ENCODE measurements at places on chromosomes 2 and 18. TPM values are rescaled to one million over a fixed set of nuclear protein-coding genes. Genes with fewer than 3 reads are reported as not detected.

DNA sequence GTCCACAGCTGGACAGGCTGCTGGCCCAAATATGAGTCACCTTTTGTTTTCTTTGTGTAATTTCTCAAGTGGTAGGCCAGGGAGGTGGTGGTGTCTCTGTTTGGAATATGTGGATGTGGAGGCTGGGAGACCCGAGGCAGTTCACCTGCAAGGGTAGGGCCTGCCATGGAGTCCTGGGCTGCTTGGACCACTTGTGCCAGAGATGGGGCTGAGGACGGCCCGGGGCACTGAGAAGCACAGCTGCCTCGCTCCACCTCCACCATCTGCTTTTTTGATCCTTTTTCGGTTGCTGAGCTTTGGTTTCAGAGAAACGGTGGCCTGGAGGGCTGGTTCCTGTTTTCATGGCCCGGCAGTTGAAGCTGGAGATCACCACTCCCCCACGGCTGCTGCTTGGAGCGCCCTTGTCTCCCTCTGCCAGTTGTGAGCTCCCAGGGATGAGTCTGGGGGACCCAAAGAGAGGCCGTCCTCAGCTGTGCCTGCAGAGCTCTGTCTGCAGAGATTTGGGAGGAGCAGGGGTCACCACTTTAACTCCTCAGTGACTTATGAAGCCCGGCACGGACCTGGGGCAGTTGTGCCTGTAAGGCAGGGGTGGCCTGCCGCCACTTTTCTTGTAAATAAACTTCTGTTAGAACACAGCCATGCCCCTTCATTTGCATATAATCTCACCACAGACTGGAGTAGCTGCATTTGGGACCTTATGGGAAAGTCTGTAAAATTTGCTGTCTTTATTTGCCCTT is 67.6 kb upstream of the MCFD2 start:
- no peak for DNase-seq
- no peaks in the 10 kb centered on the region for H3K27me3 ChIP-seq
- H3K4me1 ChIP-seq = peaks cover 37% of the 10 kb centered on the region
- H3K27ac ChIP-seq = no peak overlapping the region
- no peak overlapping the region for H3K4me3 ChIP-seq

DNA sequence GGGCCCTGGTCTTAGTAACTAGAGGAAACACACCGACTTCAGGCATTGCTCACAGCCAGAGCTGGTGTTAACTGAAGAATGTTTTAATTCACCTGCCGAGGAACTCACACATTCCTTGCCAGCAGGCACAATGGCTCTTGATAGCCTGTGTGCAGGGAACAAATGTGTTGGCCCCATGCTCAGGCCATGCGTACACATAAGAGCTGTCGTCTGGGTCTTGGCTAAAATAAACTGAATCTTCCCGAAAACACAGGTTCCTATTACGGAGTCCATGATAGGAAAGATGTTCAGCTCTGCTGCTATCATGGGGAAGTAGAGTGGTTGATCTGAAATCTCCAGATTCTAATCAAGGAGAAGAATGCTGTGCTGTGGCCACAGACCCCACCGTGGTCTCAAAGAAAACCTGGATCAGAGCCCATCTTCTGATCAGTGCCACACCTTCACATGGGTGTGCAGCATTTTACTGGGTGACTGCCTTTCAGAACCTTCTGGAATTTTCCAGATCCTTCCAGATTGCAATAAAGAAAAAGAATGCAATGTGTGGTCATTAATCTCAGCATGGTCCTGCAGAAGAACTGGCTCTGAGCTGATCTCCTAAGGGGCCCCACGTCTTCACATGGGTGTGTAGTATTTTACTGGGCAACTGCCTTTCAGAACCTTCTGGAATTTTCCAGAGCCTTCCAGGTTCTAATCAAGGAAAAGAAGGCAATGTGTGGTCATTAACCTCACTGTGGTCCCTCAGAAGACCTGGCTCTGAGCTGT is 17.2 kb downstream of the MBP start:
- DNase-seq = peak; percentile 42
- H3K4me1 ChIP-seq = peaks cover 75% of the 10 kb centered on the region
- peak overlapping the region; percentile 54 for H3K4me3 ChIP-seq
- no peaks in the 10 kb centered on the region for H3K27me3 ChIP-seq
- H3K27ac ChIP-seq = peak overlapping the region; percentile 96

GRCh38 chr2:80246534-80246933 is 58.0 kb downstream of the LRRTM1 start:
- no peaks in the 10 kb centered on the region for H3K36me3 ChIP-seq

- no peaks in the 10 kb centered on the region for H3K36me3 ChIP-seq
- no peak overlapping the region for H3K4me3 ChIP-seq
- H3K4me1 ChIP-seq = no peaks in the 10 kb centered on the region
- no peaks in the 10 kb centered on the region for H3K27me3 ChIP-seq
- H3K27ac ChIP-seq = no peak overlapping the region
These were observed 34.9 kb downstream of the MGAT5 start for GRCh38 chr2:134288814-134289213.

DNA sequence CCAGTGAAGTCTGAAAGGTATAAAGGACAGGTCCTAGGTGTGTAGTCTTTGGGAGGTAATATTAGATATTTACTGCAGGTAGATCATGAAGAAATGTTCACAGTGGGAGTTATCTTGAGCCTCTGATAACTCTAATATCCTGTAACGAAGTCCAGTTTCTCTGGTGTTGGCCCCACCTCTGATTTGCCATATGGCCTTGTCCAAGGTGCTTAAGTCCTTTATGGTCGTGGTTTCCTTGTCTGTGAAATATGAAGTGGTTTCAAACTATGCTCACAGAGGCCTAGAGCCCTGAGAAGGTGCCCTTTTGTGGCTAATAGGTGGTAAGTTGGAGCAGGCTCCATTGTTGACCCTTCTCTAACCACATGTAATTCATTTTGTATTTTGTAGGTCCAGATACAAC is 190.7 kb downstream of the ICOS start:
- no peak overlapping the region for H3K4me3 ChIP-seq
- no peak overlapping the region for H3K27ac ChIP-seq
- no peaks in the 10 kb centered on the region for H3K4me1 ChIP-seq
- DNase-seq = no peak

DNA sequence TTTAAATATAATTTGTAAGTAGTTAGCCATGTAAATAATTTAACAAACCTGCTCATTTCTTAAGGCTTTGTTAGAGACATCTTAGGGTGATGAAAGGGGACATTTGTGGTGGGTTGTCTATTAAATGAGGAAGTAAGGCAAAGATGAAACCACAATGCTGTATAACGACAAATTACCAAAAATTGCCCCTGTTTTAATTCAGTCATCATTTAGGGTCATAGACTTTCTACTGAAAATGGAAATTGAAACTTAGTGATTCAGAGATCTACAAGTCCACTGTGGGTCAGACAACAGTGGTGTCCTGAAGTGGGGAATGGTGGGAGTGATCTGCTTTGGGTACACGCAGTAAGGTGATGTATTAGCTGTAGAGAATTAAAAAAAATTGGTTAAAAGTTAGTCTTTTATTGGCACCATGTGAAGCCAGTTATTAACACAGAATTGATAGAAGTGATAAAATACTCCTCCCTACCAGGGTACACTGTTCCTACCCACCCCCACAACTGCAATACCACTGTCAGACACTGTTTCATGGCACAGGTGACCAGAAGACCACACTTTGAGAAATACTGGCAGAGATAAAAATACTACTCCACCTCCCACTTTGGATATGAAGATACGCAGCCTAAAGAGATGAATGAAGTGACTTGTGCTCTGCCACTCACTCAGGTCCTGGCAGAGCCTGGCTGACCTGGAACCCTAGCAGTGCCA is 13.4 kb downstream of the CERS6 start:
- no peak overlapping the region for H3K27ac ChIP-seq
- H3K27me3 ChIP-seq = no peaks in the 10 kb centered on the region
- H3K4me1 ChIP-seq = peaks cover 47% of the 10 kb centered on the region
- no peak overlapping the region for H3K4me3 ChIP-seq
- no peaks in the 10 kb centered on the region for H3K36me3 ChIP-seq
- no peak for DNase-seq

Gene C2orf80
- not detected for total RNA-seq

Gene MDH1B
- total RNA-seq = 1.9 TPM

Gene KCNK3
- total RNA-seq = not detected

GRCh38 chr2:152472481-152472887 is 137.5 kb downstream of the FMNL2 start:
- no peaks in the 10 kb centered on the region for H3K27me3 ChIP-seq
- no peak overlapping the region for H3K27ac ChIP-seq
- peaks cover 34% of the 10 kb centered on the region for H3K4me1 ChIP-seq
- no peaks in the 10 kb centered on the region for H3K36me3 ChIP-seq
- H3K4me3 ChIP-seq = no peak overlapping the region

Gene STARD6
- total RNA-seq = not detected

Gene LOXHD1
- not detected for total RNA-seq

GRCh38 chr2:159617100-159617499 is 752 bp upstream of the BAZ2B start:
- peaks cover 30% of the 10 kb centered on the region for H3K36me3 ChIP-seq
- H3K4me3 ChIP-seq = peak overlapping the region; percentile 89
- no peaks in the 10 kb centered on the region for H3K27me3 ChIP-seq
- H3K4me1 ChIP-seq = peaks cover 28% of the 10 kb centered on the region
- no peak for DNase-seq

- peaks cover 18% of the 10 kb centered on the region for H3K36me3 ChIP-seq
- no peak overlapping the region for H3K4me3 ChIP-seq
- no peak overlapping the region for H3K27ac ChIP-seq
- H3K4me1 ChIP-seq = no peaks in the 10 kb centered on the region
These were observed 34.7 kb downstream of the GBX2 start for GRCh38 chr2:236133410-236134012.

DNA sequence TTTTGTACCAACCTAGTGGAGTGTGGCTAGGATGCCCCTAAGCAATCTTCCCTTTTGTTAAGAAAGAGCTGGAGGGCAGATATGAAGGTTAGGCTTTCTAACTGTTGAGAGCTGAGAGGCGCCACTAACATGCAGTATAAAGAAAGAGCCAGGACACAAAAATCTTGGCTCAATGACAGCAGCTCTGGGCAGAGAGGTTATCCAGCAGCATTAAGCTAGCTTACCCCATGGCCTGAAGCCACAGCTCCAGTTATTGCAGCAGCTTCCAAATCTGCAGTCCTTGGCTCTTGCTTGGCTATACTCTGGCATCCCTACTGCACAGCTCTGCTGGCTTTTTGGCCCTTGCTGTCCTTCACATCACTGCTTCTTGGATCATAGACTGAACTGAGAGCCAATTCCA is 213.4 kb downstream of the GPD2 start:
- H3K36me3 ChIP-seq = no peaks in the 10 kb centered on the region
- no peak overlapping the region for H3K4me3 ChIP-seq
- DNase-seq = no peak
- H3K4me1 ChIP-seq = peaks cover 11% of the 10 kb centered on the region
- no peaks in the 10 kb centered on the region for H3K27me3 ChIP-seq

Gene OXER1
- total RNA-seq = 0.59 TPM

DNA sequence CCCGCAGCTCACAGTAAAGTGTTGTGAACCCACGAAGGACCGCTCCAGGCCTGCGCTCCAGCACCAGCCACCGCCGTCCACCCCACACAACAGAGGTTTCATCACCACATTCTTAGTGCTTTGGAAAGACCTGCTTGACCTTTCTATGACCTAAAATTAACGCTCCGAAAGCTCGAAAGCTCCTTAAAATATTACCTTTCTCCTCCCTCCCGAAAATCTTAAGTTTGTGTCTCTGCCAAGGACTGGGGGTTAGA is 149.2 kb downstream of the TWIST2 start:
- no peaks in the 10 kb centered on the region for H3K4me1 ChIP-seq
- H3K27me3 ChIP-seq = peaks cover 30% of the 10 kb centered on the region
- DNase-seq = no peak
- H3K27ac ChIP-seq = no peak overlapping the region
- no peaks in the 10 kb centered on the region for H3K36me3 ChIP-seq
- no peak overlapping the region for H3K4me3 ChIP-seq

Gene TMEM87B
- total RNA-seq = 35.0 TPM

GRCh38 chr2:60834270-60834717 is 47.1 kb upstream of the REL start:
- H3K36me3 ChIP-seq = peaks cover 5% of the 10 kb centered on the region
- H3K4me1 ChIP-seq = no peaks in the 10 kb centered on the region
- peaks cover 86% of the 10 kb centered on the region for H3K27me3 ChIP-seq
- no peak overlapping the region for H3K27ac ChIP-seq
- DNase-seq = no peak

DNA sequence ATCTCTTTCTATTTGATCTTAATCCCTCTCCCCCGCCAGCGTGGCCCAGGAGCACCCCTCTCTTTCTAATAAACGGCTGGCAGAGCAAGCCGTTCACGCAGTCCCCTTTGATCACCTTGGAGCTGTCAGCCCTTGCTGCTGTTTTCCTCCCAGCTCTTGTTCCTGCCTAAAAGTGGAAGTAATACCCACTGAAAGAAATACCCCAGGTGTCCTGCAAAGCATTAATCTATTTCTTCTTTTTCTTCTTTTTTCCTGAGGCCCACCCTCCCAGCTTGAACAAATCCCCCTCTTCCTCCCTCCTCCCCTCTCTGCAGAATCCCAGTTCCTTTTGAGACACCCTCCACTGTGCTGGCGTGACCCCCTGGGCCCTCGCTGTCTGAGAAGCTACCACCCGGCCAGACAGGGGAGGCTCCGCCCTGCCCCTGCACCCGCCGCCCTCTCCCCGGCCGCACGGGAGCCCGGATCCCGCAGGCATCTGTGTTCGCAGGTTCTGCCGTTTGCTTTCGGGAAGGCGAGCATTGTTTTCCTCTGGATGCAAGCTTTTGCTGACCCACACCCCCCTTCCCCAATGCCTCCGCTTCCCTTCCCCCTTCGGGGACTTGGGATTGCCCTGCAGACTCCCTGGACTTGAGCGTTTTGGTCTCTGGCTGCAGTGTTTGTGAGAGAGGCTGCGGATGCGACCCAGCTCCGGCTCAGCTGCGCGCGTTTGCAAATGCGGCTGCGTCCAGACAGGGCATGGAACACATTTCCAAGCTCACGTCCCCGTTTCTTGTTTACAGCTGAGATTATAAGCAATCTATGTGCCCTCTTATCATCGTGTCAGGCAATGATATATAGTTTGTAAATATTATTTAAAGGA is 631.5 kb downstream of the NYAP2 start:
- H3K27me3 ChIP-seq = no peaks in the 10 kb centered on the region
- H3K36me3 ChIP-seq = peaks cover 9% of the 10 kb centered on the region
- H3K27ac ChIP-seq = no peak overlapping the region
- peak overlapping the region; percentile 71 for H3K4me3 ChIP-seq
- DNase-seq = peak; percentile 59
- peaks cover 25% of the 10 kb centered on the region for H3K4me1 ChIP-seq

DNA sequence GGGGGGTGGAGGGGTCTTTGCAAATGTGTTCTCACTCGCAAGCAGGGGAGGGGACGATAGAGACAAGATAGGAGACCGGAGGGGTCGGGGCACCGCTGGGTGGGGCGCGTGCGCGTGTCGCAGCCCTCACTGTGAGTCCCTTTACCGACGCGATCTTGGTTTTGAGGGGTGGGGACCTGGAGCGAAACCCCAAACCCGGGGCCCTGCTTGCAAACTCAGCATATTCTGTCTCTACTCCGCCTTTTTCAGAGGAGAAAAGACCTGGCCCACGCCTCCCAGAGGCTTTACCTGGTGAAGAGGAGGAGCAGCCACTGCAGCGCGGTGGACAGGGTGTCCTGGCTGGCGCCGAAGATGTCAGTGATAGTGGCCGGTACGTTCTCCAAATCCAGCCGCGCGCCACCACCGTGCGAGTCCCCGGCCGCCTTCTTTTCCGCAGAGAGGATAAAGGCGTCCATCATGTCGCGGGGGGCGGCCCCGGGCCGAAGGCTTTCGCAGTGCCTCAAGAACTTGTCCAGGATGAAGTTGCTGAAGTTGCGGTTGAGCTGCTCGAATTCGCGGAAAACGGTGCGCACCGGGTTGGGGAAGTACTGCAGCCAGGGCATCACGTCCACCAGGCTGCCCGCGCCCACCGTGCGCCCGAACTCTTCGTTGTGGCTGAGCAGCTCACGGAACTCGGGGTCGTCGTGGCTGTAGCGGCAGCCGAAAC is 1.7 kb downstream of the CYP1B1 start:
- H3K27ac ChIP-seq = no peak overlapping the region
- H3K4me3 ChIP-seq = peak overlapping the region; percentile 88
- peaks cover 43% of the 10 kb centered on the region for H3K36me3 ChIP-seq

Gene MPP4
- total RNA-seq = 0.44 TPM

Gene MAPK4
- not detected for total RNA-seq
